ENCODE measurements at places on chromosomes 11 and 22.

DNA sequence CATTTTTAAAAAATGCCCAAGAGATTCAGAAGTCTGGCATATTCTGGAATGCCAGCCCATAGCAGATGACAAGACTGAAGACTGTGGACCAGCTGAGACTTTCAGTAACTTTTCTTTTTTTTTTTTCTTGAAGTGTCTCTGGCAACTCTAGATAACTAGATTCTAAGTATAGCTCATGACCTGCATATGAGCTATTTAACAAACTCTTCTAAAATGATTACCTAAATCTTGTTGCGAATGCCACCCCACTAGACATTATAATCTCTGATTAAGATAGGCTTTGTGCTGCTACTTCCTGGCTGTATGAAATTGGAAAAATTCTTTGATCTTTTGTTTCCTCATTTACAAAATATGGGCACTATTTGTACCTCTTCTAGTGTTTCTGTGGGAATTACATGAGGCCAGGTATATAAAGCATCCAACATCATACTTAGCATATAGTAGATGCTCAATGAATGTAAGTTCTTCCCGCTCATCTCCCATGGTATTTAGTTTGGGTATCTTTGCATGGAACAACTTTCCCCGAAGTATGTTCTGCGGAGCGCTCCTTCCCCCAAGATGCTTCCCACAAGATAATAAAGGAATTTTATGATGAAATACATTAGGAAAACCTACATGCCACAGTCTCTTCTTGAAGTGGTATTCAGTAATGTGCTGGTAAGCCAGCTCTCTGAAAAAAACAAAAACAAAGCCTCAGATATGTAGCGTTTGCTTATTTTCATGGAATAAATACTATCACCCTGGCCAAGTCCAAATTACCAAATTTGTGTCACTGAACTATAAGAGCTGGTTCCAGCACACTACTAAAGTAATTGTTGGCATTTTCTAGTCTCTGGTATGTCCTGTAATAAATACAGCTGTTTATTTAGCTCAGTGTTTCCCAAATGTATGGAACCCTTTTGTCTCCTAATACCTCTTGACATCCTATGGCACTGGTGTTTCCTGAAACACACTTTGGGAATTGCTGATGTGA is 86.8 kb upstream of the TIMP3 start:
- no peak for DNase-seq

DNA sequence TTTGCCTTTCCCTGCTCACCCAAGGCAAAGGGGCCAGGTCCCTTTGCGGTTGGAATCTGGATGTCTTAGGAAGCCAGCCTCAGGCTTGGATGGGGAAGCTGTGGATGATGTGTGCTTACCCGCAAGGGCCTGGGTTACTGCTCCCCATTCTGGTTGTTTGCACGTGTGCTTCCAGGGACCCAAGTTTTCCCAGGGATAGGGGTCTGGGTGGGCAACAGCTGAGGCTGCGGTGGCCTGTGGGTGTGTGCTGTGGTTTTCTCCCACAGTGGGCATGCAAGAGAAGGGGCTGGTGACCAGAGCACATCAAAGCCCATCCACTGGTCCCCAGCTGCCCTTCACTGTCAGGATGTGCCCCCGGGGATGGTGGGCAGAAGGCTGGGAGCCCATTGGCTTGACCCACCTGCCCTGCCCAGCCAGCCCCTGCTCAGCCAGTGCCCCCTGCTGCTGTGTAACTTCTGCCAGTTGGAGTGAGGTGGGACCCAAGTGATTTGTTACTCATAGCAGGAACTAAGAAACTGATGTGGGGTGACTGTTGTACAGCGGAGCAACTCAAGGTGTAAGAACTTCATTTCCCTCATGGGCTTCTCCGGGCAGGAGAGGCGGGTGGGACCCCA is 3.3 kb downstream of the CAPN5 start:
- no peak for DNase-seq

DNA sequence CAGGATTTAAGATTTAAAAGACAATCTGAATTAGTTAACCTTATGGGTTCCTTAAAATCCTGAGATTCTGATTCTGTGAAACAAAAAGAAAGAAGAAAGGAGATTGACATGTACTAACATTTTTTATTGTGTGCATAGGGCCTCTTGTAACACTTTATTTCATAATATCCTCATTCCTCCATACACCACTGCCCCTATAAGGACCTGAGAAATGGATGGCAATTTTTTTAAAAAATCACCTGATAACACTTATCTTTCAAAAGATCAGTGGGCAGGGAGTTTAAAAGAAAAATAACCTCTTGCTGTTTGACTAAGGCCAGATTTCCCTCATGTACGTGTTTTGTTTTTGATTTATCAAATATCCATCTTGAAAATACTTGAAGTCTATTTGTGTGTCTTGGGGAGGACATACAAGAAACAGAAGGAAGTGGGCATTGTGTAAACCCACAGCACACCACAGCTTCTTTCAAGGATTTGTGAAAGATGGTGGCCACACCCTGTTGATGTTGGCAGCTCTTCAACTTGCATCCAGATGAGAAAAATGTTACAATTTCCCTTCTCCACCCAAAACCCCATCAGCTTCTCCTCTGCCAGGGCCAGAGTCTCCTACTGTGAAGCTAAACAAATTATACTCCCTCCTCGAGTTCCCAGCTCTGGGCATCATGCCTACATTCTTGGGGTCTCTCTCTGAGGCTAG is 35.0 kb upstream of the MPEG1 start:
- no peak for DNase-seq

DNA sequence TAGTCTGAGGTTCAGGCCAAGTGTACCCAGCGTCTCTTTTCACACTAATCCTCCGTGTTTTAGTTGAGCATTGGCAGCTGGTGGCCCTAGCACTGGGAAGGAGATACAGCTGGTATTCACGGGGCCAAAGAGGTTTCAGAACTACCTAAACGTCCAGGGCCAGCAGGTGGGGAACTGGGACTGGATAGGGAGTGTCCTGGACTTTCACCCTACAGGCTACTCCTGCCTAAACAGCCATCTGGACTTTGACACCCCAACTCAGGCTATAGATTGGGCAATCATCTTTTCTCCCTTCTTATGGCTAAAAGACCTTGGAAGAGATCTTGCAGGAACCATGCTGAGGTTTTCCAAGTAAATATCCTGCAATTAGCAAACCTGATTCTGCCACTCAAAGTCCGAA is 2.8 kb downstream of the SPON1 start:
- DNase-seq: no peak

DNA sequence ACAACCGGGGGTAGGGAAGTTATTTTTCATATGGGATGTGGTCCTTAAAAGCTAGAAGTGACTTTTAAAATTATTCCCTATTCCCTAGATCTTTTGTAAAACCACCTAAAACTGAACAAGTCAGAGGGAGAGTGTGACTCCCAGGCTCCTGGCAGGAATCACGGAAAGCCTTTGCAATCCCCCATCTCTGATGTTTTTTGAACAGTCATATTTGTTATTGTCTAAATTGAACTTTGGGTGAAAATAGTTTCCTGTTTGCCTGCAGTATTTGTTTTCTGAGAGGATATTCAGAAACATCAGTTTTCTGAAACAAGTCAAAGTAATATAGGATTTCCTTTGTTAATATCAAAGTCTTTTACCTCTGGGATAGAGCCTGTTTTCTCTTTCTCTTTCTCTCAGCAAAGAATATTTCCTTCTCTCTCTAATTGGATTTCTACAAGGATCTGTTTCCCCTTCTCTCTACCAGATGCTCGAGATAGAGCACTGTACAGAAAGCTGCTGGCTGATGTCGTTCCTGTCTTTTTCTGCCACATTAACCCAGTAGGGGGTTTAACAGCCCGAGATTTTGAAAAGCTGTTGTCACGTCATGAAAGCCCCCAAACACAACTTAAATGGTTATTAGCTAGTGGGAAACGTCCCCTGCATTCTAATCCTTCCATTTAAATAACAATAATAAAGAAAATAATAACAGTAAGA is 132.2 kb upstream of the PITPNB start:
- DNase-seq: no peak

GRCh38 chr22:43109921-43110443 is 568 bp upstream of the BIK start:
- DNase-seq: no peak

- no peak for DNase-seq
Measured at GRCh38 chr11:14768526-14769188, 123.4 kb downstream of the CYP2R1 start.

DNA sequence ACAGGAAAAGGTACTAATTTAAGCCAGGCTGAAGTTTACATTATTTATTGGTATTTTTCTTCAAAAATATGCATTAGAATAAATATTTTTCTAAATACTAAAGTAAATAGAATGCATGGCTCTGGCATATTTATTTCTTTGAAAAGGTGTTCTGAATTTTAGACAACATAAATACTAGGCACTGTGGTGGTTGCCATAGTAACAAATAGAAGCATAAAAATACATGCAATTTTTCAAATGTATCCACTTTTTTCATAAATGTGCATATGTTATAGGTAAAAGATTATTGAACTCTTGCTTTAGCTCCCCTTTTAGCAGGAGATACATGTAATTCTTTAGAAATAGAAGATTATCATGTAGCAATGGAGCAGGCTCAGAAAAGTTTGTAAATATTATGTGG is 18.4 kb downstream of the DCDC1 start:
- DNase-seq: no peak

DNA sequence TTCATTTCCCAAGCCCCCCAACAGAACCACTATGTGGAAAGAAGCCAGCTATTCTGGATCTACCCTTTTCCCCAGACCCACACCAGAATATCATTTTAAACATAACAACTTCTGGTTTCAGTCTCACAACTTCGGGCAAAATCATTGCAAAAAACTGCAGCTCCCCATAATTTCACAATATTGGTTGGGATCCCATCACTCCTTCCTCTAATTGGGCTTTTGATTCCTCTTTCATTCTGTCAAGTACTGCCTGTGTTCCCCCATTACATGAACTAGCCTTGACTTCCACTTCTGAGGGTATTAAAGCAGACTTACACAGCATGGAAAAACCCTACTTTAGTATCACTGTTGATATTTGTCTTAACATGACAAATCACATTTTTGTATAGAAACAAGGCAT is 4.1 kb upstream of the APOL3 start:
- no peak for DNase-seq

GRCh38 chr11:117823294-117823945 is 1.1 kb downstream of the FXYD2 start:
- DNase-seq: peak; percentile 49

DNA sequence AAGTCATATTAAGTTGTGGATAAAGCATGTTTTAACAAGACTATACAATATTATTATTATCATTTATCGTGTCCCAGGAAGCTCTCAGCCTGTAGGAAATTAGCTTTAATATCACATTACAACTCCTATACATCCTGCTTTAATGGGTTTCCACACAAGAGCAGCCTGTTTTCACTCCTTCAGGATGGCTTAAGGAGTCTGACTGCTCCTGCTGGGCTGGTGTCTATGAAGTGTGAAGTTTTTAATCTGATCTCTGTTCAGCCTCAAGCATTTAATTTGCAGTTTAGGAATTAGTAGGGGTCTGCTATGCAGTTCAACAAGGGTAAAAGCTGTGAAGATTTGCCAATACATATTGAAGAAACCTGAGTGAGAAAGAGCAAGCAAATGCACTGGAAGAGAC is 653.4 kb upstream of the LRRC4C start:
- DNase-seq: no peak

GRCh38 chr11:15884777-15885540 is 471.4 kb downstream of the SOX6 start:
- DNase-seq: no peak

GRCh38 chr11:115767883-115768282 is 263.7 kb upstream of the CADM1 start:
- no peak for DNase-seq

GRCh38 chr11:74909812-74910211 is 39.1 kb downstream of the XRRA1 start:
- no peak for DNase-seq

GRCh38 chr11:128345316-128345715 is 242.0 kb downstream of the ETS1 start:
- DNase-seq: no peak

DNA sequence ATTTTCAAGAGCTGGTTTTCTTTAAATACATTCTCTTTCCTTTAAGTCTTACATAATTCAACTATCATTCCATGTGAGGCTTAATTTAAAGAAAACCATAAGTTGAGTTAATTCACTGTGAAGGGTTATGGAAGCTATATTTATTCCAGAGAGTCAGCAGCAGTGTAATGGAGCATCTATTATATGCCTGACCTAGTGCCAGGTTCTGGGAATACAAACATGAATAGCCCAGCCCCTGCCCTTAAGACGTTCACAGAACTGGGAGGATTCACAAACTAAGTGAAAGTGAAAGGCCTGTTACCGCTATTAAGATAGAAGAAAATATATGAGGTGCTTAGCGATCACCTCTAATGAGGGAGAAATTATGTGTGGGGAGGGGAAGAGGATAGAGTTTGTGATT is 408.9 kb upstream of the CCDC90B start:
- DNase-seq: no peak

DNA sequence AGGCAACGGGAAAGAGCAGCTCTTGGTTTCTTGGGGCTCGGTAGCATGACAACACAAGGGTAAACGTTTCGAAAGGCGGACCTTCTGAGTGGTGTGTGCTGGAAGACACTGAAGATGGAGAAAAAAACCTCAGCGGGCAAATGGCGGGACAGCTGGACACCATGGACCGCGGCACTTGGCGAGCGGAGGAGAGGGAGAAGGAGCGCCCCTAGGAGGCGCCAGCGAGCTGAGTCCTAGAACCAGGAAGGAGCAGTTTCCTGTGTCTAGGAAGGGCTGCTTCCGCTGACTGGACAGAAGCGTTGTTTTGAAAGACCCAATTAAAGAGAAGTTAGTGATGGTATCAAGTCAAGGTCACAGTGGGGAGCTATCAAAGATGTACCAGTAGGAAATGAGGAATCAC is 44.0 kb upstream of the OPCML start:
- DNase-seq: no peak

DNA sequence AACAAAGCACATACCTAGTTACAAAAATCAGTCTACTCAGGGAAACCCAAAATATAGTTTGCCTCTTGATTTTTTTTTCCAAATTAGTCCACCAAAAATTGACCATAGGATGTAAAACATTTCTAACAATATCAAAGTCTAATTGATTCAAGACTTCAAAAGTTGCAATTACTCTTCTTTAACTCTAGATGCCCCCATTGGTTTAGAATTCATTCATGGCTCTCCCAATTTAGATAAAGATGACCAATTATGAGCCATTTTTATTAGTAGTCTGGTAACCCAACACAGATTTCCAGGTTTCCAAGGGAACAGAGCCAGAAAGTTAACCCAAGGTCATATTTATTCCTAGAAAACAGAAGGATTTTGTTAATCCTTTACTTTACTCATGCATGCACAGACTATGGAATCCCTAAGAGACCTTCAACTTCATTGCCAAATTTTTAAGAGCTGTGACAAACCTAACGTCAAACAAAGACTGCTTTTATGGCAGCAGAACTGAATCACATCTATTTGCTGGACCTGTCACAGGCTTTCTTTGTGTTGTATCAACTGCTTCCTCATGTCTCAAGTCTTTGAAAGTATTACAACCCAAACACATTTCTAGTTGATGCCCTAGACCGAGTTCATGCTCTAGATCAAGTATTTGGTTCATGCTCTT is 55.3 kb downstream of the C22orf42 start:
- DNase-seq: no peak

GRCh38 chr22:41417622-41418390 is 28.8 kb downstream of the TOB2 start:
- DNase-seq: no peak

Measured in activated gamma-delta T cell treated with Interleukin-2 at 50 U/mL for 16 hours (primary cell).